NCI-H146 (cell line): ENCODE measurements at places on chromosomes 7 and 10.

DNA sequence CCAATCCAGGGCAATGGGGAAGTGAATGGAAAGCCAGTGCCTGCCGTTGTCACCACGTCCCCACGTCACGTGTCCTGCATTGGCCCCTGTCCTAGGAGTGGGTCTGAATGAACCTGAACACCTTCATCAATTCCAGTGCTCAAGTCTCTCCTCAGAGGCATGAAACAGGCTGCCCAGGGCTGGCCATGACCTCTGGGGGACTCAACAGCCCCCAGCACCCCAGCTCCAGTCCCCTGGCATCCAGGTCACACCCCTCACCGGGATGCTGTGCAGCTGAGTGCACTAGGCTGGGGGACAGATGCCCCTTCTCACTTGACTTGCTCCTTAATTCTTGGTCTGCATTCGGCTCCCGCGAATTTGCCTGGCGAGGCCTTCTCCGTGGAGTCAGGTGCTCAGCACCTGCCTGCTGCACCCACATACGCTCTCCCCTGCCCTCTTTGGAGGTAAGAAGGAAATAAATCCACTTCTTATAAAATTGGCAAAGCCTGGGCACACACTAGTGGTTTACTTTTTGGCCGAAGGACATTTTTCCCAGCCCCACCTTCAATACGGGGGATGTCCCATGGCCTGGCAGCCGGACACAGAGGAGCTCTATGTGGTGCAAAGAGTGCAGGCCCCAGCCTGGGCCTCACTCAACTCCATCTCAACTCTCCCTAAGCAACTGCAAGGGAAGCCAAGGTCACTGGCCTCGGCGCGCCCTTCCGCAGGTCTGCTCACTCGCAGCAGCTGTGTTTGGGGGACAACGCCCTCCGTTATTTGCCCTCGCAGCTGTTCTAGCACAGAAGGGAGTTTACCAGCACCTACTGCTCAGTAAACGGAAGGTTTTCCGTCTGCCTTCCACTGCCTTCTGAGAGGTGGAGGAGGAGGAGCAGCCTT lies 77.6 kb upstream of the SHH start:
- DNase-seq = no peak

DNA sequence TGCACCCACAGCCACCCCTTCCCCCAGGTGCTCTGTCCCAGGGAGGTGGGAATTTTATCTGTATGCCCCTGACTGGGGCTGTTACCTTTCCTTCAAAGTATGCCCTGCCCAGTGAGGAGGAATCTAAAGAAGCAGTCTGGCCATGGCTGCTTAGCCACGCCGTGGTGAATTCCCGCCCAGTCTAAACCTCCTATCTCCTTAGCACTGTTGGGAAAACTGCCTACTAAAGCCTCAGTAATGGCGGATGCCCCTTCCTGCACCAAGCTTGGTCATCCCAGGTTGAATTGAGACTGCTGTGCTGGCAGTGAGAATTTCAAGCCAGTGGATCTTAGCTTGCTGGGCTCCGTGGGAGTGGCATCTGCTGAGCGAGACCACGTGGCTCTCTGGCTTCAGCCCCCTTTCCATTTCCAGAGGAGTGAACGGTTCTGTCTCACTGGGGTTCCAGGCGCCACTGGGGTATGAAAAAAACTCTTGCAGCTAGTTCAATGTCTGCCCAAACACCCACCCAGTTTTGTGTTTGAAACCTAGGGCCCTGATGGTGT lies 87.2 kb downstream of the ABCC2 start:
- DNase-seq = no peak

GRCh38 chr7:101185258-101185839 lies 5.3 kb upstream of the NAT16 start:
- no peak for DNase-seq

DNA sequence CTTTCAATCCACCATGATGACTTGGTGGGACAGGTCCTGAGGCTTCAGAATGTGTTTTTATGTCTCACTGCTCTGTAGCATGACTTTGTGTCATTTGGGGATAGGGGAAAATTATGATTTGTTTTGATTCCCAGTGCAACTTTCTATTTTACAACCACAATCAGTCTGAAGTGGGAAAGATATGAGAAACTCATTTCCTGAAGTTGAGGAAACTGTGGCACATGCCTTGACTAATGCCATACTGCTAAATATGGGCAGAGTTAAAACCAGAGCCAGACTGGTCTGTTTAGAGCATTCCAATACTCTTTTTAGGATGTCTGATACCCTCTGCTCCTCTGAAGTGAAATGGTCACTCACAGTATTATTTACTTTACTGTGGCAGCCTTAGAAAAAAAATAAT lies 307.7 kb downstream of the ADRA2A start:
- no peak for DNase-seq

GRCh38 chr7:45435846-45436245 lies 138.3 kb upstream of the ADCY1 start:
- DNase-seq = no peak

GRCh38 chr10:126909147-126909546 lies 3.9 kb downstream of the DOCK1 start:
- DNase-seq = no peak

DNA sequence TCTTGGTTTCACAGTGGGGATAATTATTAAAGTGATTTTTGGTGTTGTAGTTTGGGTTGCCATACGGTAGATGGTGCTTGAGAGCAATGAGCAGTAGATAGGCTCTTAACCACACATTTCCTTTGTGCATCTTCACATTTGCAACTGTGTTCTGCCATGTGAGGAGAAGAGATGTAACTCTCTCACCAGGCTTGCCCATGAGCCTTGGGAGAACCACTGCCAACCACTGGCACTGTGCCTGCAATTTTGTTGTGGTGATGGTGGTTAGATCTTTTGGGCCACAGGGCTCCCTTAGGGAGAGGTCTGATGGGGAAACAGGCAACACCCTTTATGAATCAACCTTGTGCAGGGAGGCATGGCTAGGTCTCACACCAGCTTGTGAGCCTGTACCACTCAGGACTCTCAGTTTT lies 204.3 kb downstream of the CCDC7 start:
- no peak for DNase-seq

DNA sequence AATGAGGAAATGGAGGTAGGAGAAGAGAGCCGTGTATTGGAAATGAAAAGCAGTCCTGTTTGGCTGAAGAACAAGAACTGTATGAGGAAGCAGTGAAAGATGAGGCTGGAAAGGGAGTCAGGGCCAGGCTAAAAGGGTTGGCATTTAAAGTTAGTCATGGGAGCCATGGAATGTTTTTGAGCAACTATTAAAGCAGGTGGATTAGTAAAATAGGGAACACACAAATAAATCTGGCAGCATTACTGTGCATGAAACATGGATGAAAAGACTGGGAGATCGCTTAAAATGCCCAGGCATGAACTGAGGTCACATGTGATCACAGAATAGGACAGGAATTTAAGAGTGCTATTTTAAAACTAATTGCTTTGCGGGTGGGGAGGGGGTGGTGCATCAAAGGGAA lies 1.4 kb upstream of the IFRD1 start:
- no peak for DNase-seq

- no peak for DNase-seq
Observed at GRCh38 chr7:141408440-141408839, 142.8 kb upstream of the AGK start.

GRCh38 chr10:121082984-121083383 lies 231.8 kb downstream of the WDR11 start:
- DNase-seq = no peak

GRCh38 chr7:78437118-78437517 lies 638.5 kb downstream of the PHTF2 start:
- no peak for DNase-seq

GRCh38 chr10:6999232-6999925 lies 411.5 kb downstream of the SFMBT2 start:
- no peak for DNase-seq

DNA sequence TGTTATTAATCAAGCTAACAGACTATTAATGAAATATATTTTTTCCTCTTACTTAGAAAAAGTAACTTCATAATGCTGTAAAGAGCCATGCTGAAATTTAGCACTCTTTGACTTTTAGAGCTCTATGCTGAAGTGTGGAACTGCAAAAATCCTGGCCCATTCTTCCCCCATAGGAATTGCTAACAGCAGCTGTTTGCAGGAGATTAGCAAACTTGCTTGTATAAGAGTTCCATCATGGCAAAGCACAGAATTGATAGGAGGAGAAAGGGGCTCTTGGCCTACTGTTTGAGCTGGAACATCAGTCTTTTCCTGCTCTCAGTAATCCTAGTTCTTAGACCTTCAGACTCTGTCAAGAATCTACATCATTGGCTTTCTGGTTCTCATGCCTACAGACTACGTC lies 18.3 kb upstream of the GNAT3 start:
- no peak for DNase-seq

- no peak for DNase-seq
Observed at GRCh38 chr7:121510302-121510701, 114.2 kb upstream of the FAM3C start.

- no peak for DNase-seq
Observed at GRCh38 chr10:59064759-59065539, 111.5 kb upstream of the PHYHIPL start.

DNA sequence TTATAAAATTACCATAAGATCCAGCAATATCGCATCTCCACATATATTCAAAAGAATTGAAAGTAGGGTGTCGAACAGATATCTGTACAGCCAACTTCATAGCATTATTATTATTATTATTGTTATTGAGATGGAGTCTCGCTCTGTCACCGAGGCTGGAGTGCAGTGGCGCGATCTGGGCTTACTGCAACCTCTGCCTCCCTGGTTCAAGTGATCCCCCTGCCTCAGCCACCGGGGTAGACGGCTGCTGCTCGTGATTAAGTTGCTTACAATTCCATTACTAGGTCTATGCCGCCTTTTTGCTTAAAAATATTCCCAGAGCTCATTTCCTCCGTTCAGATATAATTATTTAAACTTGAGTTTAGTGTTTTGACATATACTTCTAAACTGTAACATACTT lies 19.8 kb upstream of the USP6NL start:
- no peak for DNase-seq

GRCh38 chr10:103204353-103205255 lies 11.5 kb upstream of the NT5C2 start:
- peak; percentile 70 for DNase-seq

DNA sequence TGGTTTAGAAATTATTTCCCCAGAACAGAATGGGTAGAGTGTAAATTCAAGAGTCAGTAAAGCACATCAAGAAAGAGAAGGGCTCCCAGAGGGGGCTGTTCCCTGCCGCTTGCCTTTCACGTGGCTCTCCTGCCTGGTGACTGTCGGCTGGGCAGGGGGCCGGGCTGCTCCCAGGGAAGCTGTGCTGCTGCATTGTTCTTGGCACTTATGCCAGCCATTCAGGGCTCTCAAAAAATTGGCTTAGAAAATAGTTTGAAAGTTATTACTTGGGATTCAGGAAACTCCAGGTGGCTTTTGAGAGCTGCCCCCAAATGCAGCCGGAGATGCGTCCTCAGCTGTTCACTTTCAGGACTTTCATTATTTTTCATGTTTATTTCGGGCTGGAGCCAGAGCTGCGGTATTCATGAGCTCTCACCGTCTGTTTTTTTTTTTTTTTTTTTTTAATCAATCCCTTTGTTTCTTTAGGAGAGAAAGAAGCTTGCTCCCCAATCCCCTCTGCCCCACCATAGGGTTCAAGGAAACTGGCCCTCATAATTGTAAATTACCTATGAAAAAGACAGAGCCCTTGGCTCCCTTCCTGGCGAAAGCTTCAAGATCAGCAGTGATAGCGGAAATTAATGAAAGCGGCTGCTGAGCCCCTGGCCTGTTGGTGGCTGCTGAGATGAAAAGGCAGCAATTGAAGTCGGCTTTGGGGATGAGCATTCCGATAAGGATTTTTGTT lies 94.1 kb downstream of the SORCS3 start:
- peak; percentile 69 for DNase-seq

DNA sequence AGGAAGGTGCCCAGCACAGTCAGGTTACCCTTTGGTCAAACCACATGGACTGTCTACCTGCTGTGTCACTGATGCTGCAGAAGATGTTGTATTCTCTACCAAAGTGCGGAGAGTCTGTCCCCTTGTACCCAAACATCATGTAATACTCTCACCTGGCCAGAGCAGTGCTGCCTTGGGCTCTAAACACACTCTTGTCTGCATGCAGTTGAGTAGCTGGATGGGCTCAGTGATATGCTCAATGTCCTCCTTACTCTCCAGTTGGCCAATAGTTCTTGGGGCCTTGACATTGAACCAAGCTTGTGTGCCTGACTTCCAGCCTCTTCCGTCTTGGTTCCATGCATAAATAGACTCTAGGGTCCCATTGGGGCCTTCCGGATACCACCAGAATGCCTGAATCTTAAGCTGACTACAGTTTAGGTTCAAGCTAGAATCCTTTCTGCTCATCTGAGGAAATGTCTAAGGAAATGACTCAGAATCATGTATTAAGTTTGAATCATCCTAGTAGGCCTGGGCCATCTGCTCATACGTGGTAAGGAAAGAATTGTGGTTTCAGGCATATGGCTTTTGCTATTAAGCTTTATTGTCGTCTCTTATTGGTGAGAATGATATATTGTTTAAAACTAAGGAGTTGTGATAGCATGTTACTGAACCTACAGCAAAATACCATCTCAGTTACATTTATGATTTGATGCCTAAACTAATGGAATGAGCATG lies 118.0 kb downstream of the OTUD1 start:
- no peak for DNase-seq

DNA sequence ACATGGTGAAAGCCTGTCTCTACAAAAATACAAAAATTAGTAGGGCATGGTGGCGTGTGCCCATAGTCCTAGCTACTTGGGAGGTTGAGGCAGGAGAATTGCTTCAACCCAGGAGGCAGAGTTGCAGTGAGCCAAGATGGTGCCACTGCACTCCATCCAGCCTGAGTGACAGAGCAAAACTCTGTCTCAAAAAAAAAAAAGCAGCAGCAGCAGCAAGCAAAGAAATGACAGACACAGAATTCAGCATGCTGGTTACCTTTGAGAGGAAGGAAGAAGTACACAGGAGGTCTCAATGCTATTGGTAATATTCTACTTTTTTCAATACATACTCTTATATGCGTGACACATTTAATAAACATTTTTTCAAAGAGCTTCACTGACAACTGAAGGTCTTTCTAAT lies 81.3 kb downstream of the ZFAND4 start:
- no peak for DNase-seq

GRCh38 chr10:71921324-71922027 lies 42.7 kb upstream of the CHST3 start:
- DNase-seq = peak; percentile 18

DNA sequence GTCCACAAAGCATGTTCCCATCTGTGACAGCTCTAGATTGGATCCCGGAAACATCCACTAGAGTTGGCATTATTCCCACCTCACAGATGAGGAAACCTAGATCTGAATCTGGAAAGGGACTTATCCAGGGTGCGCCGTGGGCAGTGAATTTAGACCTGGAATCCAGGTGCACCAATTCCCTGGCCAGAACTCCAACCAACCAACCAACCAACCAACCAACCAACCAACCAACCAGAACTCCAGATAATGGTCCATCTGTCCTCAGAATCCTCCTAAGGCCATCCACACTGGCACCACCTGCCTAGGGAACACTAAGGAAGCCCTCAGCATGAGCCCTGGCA lies 42.0 kb upstream of the ZMIZ1 start:
- no peak for DNase-seq

GRCh38 chr7:36894190-36894589 lies 169.9 kb upstream of the AOAH start:
- no peak for DNase-seq

- no peak for DNase-seq
Observed at GRCh38 chr7:129599174-129599573, 12.3 kb upstream of the NRF1 start.
